ENCODE measurements at places on chromosomes 6 and 20. TPM values are rescaled to one million over a fixed set of nuclear protein-coding genes. Genes with fewer than 3 reads are reported as not detected.

Gene MAP7
- total RNA-seq, result 21.6 TPM

Gene SNX14
- total RNA-seq, result 32.8 TPM

Gene CST7
- total RNA-seq, result not detected

Gene GRIK2
- total RNA-seq, result 0.39 TPM

Gene CLVS2
- total RNA-seq, result 0.15 TPM

Gene CD24
- 299 TPM for total RNA-seq

Gene CST5
- not detected for total RNA-seq

Gene KIF13A
- 17.6 TPM for total RNA-seq

Gene GPX5
- total RNA-seq, result not detected

Gene RAB44
- 0.03 TPM for total RNA-seq

Gene TBXT
- total RNA-seq, result not detected

Gene CFAP61
- 0.40 TPM for total RNA-seq

Gene IL17F
- not detected for total RNA-seq

Gene C6orf118
- 0.15 TPM for total RNA-seq

Gene SLC32A1
- not detected for total RNA-seq

Gene DUSP15
- 1.6 TPM for total RNA-seq

Gene PABPC1L
- total RNA-seq, result 13.3 TPM

Gene KCNQ2
- 0.58 TPM for total RNA-seq

Gene LAMA2
- 0.31 TPM for total RNA-seq

Gene BPIFA1
- total RNA-seq, result not detected

Gene SLC35A1
- total RNA-seq, result 9.8 TPM

Gene WFDC2
- not detected for total RNA-seq

Gene PSMB9
- 18.9 TPM for total RNA-seq

Gene HTR1E
- not detected for total RNA-seq

Gene UST
- total RNA-seq, result 4.1 TPM

Gene BTN1A1
- total RNA-seq, result not detected

Gene PHACTR1
- total RNA-seq, result not detected

Gene PBOV1
- not detected for total RNA-seq

Gene CDSN
- total RNA-seq, result not detected

Gene OR5V1
- not detected for total RNA-seq

Gene FGD2
- total RNA-seq, result not detected

Gene HLA-DMB
- total RNA-seq, result 1.3 TPM
